ENCODE measurements at places on chromosomes 1 and 21. TPM values are rescaled to one million over a fixed set of nuclear protein-coding genes. Genes with fewer than 3 reads are reported as not detected.

GRCh38 chr1:190344454-190344853, 133.2 kb downstream of the BRINP3 start:
- no peak for DNase-seq

DNA sequence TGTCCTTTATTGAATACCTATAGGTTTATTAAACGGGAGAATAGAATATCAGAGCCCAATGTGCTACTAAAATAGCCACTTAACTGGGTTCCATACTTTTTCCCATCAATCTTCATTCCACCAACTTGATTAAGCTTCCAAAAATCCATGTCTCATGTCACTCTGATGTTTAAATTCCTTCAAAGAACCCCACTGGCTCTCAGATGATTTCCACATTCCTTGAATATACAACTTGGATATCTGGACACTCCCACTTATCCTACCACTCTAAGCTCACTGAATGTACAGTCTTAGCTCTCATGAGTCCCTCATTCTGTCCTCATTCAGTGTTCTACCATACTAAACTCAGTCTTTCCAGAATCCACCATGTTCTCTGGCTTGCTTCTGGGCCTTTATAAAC, 21.1 kb downstream of the COL11A1 start:
- no peak for DNase-seq

DNA sequence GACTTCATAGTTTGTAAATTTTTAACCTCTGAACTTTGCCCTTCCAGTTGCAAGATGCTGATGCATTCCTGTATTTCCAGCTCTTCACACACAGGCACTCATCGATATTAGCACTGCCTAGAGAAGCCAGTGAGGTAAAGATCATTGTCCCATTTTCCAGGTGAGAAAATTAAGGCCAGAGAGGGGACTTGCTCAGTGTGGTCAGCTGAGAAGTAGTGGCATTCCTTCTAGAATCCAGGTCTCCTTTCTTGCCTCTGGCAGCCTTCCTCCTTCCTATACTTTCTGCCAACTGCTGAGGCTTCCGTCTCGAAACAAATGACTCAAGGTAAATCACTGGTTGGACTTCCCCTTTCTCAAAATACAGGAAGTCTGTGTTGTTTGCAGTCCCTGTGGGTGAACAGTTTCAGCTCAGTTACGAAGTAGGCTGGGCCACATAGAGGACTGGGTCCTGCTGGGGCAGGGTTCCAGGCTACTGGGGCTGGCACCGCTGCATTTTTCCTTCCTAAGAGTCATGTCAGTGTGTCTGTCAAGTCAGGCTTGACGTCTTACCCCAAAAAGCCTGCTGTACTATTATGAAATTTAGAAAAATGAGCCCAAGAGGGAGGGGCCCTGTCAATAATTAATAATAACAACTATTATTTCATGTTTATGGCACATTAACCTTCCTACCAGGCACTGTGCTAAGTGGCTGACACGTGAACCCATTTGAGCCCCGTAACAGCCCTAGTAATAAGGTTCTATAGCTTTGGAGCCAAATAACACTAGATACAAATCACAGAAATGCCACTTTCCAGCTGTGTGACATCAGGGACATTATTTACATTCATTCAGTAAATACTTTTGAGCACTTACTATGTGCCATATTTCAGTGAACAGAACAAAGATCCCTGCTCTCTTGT, 16.6 kb upstream of the RNF19B start:
- no peak for DNase-seq

GRCh38 chr1:67144696-67145095, 9.9 kb upstream of the C1orf141 start:
- no peak for DNase-seq

GRCh38 chr1:40622936-40623629, 42.4 kb downstream of the RIMS3 start:
- DNase-seq, result no peak

DNA sequence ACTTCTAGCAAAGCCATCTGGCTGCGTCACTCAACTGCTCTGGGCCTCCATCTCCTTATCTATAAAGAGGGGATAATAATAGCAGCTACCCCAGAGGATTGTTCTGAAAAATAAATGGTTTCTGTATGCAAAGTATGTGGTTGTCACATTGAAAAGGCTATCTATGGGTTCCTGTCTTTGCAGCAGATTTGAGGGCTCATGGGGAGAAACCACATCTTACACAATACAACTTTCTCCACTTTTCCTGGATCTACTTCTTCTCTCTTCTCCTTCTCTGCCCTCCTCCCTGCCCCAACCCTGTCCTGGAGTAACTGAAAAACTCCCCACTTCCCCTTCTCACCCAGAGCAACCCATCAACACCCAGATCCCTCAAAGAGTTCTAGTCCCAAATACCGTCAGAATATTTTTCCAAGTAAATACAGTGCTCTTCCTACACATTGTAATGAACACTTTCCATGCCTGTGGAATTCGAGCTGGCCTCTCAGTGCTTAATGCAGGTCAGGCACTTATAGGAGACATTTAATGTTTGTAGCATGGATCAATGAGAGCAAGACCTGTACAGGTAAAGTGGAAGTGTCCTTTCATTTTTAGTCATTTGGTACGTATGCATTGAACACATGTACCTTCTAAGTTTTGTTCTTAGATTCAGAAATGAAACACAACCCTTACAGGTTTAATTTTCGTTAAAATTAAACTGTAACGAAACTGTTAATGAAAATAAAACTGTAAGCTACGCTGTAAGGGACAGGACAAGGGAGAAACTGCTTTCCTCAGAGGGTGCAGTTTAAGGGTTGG, 131.9 kb downstream of the AK5 start:
- DNase-seq, result no peak

GRCh38 chr1:27872059-27872801, at the start of gene THEMIS2:
THEMIS2 (plus strand) TSS chr1:27872544; CDS start chr1:27872572, 28 bp downstream.
- DNase-seq, result no peak

- no peak for DNase-seq
Observed at GRCh38 chr1:91797164-91797563, 88.8 kb downstream of the TGFBR3 start.

GRCh38 chr1:151855933-151856332, 2.4 kb upstream of the THEM5 start:
- no peak for DNase-seq

- peak; percentile 6 for DNase-seq
Observed at GRCh38 chr1:246753670-246754535, 29.7 kb downstream of the SCCPDH start.

DNA sequence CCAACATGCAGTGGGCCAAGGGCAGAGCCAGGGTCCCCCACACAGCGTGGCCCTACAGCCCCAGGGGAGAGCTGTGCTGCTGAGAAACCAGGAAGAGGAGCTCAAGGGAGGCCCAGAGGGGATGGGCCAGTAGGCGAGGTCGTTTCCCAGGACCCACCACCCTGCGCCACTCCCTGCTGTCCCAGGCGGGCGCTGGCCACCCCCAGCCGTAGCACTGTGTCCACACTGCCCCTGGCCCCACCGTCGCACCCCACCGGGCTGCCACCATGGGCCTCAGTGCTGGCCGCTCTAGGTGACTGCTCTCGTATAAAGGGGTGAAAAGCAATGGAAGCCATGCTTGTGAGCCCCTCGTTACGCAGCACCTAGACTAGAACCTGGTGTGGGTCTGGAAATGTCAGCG, 22.4 kb downstream of the NADK start:
- no peak for DNase-seq

DNA sequence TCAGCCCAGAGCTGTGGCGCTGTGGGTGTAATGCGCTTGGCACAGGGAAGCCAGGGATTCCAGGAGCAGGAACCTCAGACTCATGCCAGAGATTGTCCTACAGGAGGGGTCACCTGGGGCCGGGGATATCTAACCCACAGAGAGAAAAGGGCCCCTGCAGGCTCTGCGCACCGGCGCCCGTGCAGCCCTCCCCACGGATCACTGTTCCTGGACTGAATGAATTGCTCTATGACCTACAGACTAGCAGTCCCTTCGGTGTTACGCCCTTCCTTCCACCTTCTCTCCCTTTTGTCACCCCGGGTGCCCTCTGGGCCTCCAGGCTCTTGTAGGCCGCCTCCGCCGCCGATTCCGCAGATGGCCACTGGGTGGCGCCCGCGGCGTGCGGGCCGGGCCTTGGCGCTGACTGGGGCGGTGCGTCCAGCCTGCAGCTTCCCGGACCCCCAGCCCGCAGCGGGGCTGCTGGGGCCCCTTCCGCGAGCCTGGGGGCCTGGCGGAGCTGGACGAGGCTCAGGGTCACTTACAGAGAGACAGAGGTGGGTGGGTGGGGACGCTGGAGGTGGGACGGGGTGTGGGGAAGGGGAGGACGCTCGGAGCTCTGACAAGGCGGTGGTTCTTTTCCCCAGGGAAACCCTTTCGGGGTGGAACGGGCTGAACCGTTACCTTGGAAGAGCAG, 101.3 kb downstream of the IER5 start:
- no peak for DNase-seq

C1orf141 gene
- total RNA-seq, result not detected

AQP10 gene
- total RNA-seq, result not detected

CLSTN1 gene
- total RNA-seq, result 22.2 TPM

BARHL2 gene
- total RNA-seq, result not detected

Measured in gastrocnemius medialis (tissue), 4 donors.